Activated T-cell treated with anti-CD3 and anti-CD28 coated beads for 1 hour (primary cell): ENCODE measurements at places on chromosomes 3 and 15.
A peak's percentile ranks its signal among the peaks of the same experiment; 100 is the strongest.

DNA sequence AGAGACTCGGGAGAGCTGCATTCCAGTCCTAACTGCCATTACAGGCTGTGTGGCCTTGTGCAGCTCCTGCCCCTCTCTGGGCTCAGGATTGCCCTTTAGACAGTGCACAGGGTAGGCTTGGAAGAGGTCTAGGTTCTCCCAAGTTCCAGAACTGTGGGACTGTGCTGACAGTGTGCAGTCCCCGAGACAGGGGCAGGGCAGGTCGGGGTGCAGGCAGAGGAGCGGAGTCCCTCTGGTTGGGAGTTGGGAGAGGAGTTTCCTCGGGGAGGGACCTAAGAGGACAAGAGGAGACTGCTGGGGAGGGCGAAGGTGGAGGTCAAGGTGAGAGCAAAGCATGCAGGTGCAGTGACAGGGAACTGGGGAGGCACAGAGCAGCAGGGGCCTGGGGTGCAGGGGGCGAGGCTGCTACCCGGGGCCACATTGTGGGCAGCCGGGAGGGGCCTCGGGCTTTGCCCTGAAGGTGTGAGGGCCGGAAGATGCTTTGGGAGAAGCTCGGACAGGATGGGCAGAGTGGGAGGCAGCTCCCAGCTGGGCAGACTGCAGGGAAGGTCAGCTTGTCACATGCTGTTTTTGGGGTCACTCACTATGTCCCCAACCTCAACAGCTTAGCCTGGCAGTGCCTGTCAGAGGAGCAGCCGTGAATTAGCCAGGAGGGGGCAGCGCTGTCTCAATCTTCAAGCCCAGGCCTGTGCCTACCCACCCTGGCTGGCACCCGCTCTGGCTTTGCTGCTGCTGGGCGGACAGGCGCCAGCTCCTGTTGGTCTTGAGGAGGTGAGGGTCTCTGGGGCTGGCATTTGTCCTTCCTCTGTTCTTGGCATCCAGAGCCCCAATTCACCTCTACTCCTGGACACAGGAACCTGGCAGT, 15.4 kb upstream of the CSPG4 start:
- peak; percentile 64 for DNase-seq

DNA sequence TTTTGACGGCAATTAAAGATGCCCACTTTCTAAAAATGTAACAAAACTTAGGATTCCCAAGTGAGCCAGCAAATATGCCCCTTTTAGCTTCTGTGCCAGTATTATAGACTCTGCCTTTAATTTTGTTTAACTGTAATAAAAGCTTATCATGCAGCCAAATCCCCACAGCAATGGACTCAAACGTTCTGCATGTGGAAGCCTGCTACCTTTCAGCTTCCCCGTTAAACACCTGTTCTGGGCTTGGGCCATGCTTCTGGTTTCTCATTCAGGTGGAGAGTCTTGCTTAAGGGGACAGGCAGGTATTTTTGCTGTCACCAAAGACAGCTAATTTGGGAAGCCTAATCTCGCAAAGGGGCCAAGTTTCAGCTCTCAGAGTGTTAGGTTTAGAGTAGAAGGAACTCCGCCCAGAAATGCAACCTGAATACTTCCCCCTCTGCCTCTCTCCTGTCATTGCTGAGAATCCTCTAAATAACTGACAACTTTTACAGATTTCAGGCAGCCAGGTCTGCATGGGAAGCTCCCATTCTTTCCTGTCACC, 399.4 kb upstream of the ATP11B start:
- DNase-seq: no peak

- DNase-seq: no peak
These were observed 26.1 kb downstream of the FNDC3B start for GRCh38 chr3:172065527-172065926.

DNA sequence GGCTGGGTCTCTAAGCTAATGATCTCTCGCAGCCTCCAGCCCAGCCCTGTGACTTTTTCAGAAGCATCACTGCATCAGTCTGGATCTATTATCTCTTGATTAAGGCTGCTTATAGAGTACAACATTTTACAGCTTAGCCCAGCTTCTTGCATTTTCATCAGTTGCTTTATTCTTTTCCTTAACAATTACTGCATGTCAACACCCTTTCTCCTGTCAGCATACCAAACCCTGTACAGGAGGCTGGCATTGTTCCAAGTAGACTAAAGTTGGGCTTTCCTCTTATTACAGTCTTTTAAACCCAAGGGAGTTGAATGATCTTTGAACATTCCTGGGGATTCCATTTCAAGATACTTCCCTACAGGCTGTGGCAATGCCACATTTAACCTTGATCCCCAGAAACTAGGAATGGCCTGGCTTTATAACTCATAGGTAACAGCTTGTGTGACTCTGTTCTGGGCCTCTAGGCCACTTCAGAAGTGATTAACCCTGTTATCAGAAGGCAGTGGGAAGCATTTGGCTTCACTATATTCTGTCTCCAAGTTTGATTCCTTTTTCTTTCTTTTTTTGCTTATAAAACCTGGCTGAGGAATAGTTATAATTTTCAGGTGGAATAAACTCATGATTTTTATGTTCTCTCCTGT, 182.9 kb downstream of the KCNMB2 start:
- no peak for DNase-seq

DNA sequence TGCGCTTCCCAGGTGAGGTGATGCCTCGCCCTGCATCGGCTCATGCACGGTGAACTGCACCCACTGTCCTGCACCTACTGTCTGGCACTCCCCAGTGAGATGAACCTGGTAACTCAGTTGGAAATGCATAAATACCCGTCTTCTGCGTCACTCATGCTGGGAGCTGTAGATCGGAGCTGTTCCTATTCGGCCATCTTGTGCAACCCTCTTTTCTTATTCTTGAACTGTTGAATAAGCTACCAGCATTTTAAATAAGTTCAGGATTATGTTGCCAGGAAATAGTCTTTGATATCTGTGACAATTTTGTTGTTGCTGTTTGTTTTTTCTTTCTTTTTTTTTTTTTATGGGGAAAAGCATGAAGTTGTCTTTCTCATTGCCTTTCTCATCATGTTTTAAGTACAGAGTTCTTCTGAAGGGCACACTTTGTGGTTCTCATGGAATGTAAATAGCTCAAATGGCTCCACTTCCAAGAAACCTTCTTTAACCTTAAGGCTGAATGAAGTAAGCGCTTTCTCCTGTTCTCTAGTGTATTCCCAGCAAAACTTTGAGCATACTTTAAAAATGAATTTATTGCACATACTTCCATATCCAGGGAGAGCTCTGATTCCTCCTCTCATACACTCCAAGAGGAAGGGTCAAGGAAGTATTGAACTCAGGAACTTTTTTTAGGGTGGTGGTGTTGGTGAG, 468.0 kb upstream of the TBL1XR1 start:
- DNase-seq: no peak

DNA sequence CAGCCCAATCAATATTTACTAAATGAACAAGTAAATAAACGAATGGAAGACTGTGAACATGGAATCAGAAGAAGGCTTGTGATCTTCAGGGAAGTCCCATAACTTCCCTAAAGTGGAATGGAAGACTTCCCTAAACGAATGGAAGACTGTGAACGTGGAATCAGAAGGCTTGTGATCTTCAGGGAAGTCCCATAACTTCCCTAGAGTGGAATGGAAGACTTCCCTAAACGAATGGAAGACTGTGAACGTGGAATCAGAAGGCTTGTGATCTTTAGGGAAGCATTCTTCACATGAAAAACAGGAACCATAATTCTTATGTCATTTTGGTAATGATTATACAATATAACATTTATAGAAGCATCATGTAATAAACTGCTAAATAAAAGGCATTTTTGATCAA, 38.8 kb downstream of the EOGT start:
- no peak for DNase-seq

GRCh38 chr3:190517687-190518086, 3.8 kb downstream of the IL1RAP start:
- DNase-seq: no peak

GRCh38 chr3:130242850-130243569, 102.5 kb upstream of the COL6A5 start:
- DNase-seq: no peak
